ENCODE measurements at places on chromosomes 2 and 18.
A peak's percentile ranks its signal among the peaks of the same experiment; 100 is the strongest.

- no peak for DNase-seq
Measured at GRCh38 chr2:14543284-14543683, 89.2 kb upstream of the LRATD1 start.

GRCh38 chr2:45435316-45435715 is 175.8 kb downstream of the SRBD1 start:
- DNase-seq: no peak

GRCh38 chr2:150376553-150377335 is 110.7 kb downstream of the RND3 start:
- no peak for DNase-seq

- no peak for DNase-seq
Measured at GRCh38 chr2:225399504-225399903, at the start of gene NYAP2. Gene NYAP2, plus strand, starts transcription at chr2:225399710. Its CDS starts 9,171 bp downstream, at chr2:225408881.

DNA sequence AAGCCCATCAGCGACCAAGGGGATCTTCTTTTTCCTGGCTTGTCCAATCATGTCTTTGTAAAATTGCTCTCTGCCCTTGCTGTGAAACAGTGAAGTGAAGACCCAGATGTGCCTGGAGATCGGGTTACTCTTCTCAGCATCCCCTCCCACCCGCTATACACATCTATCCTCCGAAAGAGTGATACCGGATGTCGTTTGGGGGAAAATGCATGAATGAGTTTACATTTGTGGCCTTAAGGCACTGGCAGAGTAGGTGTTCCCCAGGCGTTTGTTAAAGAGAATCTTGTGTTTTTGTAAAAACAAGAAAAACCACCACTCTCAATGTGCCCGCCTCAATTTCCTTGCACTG is 528.3 kb downstream of the CMPK2 start:
- no peak for DNase-seq

DNA sequence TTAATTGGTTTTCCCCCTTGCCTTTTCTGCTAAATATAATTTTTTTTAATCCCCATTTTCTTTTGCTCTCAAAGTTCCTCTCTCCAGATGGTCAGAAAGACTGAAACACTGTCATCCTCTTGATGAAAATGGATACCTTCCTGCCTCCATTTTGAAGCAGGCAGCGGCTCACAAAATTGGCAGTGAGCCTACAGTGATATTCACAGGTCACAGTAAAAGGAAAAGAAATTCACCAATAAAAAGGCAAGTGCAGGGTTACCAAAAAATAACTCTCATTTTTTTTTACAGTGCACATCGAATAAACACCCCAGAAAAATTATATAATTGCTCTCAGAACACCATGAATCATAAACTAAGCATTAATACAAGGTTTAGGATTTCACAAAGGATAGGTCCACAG is 307.5 kb downstream of the TCF4 start:
- no peak for DNase-seq

DNA sequence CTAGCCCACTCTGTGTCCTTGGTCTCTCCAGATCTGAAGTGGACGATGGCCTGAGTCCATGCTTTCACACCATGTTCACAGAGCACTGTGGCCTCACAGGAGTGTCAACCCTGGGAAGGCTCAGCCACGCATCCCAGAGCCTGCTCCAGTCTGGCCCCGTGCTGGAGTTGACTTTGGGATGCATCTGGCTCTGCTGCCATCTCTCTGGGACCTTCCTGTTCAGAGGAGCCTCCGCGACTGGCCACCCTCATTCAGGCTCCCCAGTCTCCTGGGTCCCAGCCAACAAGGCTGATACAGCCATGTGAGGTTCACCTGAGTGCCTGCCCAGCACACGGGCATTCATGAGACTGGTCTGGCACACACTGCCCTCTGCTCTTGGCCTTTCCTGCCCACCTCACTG is 199.7 kb upstream of the RAB6C start:
- DNase-seq: no peak

- DNase-seq: no peak
Measured at GRCh38 chr2:125796784-125797183, 859.2 kb upstream of the GYPC start.

DNA sequence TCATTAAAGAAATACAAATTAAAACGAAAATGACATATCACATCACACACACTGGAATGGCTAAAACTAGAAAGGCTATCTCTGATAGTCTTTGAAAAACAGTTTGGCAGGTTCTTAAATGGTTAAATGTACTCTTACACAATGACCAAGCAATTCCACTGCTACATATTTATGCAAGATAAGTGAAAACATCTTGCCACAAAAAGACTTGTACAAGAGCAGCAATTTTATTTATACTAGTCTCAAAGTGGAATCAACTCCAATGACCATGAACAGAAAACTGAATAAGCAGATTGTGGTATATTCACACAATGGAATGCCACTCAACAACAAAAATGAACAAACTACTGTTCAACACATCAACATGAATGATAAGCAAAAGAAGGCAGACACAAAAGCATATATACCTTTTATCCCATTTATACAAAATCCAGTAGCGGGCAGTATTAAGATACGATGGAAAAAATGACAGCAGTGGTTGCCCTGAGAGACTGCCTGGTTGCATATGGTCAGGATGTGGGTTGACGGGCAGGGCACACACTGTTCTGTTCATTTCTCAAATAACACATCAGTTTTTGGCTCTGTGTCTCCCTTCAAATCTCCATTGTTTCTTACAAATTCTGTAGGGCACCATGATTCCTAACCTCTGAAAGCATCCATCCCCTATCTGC is 25.4 kb downstream of the SP100 start:
- no peak for DNase-seq

- DNase-seq: no peak
Measured at GRCh38 chr18:49609256-49610021, 47.6 kb downstream of the LIPG start.

DNA sequence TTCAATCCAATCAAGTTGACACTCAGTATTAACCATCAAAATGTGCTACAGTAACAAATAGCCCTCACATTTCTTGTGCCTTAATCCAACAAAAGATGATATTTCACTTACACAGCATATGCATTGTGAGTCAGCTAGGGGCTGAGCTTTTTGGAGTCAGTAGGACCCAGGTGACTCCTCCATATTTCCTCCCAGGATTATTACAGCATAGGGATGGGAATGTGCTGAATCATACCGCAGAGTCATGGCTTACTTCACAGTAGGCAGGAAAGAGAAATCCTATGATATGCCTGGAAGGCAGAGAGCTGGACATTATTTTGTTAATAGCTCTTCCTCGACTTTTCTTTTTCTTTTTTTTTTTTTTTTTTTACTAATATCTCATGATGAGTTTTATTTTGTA is 153.3 kb downstream of the TMEM182 start:
- no peak for DNase-seq

DNA sequence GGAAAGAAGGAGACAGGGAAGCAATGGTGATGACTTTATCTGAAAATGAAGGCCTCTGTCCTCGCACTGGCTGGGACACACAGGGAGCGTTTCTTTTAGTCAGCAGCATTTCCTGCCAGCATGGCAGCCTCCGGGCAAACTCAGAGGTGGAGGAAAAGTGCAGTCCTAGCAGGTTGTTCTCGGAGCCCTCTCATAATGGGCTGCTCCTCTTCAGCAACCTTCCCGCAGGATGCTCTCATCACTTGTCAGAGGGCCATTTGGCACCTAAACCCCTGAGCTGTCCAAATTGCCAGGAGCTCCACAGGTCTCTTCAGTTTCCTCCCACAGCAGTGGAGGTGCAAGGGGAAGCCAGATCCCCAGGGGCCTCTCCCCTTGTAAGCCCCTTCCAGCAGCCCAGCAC is 6.2 kb downstream of the STK39 start:
- no peak for DNase-seq

GRCh38 chr2:19460761-19461160 is 102.3 kb upstream of the OSR1 start:
- no peak for DNase-seq

DNA sequence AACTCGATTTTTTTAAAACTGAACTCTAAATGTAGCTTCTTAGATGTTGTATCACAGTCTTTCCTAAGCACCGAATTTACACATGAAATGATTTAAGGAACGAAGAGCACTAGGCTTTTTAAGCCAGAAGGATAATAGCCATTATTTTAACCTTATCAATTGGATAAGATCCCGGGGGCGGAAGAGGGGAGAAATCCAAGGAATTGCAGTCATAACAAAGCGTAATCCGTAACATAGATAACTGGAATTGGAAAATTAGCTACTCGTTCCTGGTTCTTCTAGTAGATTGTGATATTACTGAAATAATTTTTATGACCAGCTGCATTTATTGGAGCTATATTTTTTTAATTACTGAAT is 988 bp upstream of the KANSL1L start:
- peak; percentile 5 for DNase-seq

DNA sequence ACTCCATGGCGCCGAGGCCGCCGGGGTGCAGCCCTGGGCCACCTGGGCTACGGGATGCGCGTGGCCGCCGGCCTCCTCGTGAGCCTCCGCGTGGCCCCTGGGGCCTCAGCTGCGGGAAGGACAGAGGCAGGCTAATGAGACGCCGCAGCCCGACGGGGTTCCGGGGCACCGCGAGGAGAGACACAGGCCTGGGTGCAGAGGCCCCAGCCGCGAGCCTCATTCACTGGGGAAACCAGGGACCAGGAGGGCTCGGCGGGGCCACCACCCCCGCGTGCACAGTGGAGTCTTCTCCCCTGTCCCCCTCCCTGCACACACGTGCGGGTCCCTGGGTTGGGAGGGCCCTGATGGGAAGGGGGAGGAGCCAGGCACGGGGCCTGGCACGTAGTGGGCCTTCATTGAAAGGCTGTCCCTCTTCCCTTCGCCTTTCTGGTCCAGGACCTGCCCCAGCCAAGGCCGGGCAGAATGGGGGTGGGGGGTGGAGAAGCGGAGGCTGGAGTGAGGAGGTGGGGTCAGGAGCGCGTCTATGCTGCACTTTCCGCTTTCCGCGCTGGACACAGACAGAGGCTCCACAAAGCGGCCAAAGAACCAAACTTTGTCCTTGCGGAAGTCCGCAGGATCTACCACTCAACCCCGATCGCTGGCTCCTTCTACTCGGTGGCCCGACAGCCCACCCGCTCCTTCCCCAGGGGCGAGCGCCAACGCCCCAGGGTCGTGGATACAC is 9.1 kb downstream of the ALPP start:
- no peak for DNase-seq

- DNase-seq: no peak
Measured at GRCh38 chr2:122873951-122874350, 1118.5 kb downstream of the TSN start.

DNA sequence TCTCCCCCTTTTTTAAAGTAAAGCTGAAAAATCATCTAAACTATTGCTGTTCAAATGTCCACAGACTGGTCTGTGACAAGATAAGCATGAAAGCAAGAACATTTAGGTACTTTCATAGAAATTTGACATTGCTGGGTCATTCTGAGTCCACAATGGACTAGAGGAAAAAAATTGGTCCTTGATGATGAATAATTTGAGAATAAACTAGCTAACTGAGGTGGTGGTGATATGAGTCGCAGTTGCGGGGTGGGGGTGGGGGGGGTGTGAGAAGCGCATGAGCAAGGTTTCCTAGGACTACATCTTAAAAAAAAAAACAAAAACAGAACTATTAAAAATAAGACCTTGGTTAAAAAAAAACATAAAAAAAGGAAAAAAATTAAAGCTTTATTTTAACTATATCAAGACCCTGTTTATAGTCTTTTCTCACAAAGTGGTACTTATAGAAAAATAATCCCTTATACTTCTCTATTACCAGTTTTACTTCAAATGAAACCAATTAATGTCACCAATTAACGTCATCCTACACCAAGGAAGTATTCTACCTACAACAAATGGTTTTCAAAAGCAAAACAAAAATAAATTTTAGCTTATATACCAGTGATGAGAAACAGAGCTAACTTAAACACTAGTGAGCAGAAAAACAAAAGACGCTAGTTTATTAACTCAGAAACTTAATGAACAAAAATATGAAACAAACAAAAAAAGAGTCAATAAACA is 88.1 kb downstream of the ASXL2 start:
- no peak for DNase-seq

DNA sequence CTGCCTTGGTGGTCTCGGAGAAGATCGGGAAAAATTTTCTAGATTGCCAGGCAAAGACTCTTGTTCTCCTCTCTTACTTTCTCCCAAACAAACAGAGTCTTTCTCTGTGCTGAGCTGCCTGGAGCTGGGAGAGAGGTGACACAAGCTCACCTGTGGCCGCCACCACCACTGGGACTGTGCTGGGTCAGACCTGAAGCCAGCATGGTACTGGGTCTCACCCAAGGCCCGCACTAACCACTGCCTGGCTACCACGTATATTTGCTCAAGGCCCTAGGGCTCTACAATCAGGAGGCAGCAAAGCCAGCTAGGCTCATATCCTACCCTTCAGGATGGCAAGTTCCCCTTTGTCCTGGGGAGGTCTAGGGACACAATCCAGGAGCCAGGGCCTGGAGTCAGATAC is 312.2 kb downstream of the DLGAP1 start:
- no peak for DNase-seq

DNA sequence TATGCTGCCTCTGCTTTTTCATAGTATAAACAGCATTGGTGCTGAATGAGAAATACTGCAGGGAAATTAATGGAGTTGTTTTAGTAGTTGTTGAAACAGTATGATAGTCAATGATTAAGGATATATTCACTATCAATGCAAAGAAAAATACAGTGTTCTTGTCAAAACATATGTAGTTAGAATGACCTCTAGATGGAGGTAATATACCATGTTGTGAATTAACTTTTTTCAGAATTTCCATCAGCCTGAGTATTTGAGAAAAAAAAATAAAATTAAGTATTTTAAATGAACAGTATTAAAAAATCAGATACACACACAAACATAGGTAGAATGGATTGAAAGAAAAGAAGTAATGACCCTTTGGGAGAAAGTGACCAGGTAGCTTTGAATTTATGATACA is 59.5 kb downstream of the RMDN2 start:
- no peak for DNase-seq

DNA sequence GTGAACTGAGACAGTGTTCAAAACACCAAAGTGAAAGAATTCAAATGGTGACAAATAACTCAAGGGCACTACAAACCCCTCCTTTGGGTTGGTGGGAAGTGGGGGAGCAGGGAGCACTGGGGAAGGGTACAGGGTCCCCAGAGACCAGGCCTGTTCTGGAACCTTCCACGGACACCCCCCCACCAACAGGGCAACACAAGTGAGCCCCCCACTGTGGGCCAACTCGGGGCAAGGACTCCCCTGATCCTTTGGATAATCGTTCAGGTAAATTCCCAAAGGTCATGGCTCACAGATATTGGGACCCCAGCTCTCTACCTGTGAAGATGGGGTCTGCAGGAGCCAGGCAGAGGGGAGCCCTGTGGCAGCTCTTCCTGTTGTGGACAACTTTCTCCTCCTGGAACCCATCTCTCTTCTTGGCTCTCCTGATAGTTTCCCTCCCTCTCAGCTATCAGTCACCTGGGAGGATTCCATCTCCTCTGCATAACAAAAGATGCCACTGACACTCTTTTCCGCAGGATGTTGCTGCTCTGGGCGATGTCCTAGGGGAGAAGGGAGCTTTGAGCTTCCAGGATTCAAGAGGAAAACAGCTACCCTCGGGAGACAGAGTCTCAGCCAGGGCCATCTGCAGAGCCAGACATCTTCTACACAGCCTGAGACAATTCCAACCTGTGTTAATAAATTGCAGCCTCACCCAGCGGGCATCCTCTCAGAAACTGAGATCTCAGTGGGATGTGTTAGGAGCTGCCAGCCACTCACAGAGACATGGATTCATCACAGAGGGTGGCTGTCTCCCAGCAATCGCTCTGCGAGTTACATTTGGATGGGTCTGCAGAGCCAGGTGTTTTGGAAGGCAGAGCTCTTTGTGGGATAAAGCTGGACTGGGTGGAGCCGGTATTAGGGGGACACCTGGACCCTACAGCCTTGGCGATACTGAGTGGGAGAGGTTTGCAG is 35.4 kb downstream of the MBP start:
- no peak for DNase-seq

GRCh38 chr2:236119476-236119875 is 48.7 kb downstream of the GBX2 start:
- DNase-seq: no peak

GRCh38 chr2:17873021-17873420 is 5.4 kb upstream of the KCNS3 start:
- no peak for DNase-seq

Measured in GM19239 (cell line).